ENCODE measurements at places on chromosomes 1 and 21.

DNA sequence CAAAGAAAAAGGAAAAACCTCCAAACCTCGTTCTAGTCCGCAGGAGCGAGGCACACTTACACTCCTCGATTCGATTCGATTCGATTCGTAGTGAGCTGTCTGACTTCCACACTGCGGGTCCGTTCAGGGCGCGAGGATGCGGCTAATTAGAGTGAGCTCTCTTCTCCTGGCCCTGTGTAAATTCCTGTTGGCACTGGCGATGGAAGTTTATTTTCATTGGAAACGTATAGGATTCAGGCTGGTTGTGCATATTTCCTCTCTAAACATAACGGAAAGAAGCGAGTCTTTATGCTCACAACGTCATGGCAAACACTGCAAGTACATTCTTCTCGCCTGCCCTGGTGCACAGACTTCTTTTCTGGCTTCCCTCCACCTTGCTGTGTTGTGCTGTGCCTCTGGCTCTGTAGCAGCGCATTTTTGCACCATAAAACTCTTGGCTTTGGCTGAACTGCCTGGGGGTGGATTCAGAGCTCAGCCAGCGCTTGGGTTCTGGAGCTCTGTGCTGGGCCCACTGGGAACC, 2.7 kb downstream of the HUNK start:
- no peak for DNase-seq

- no peak for DNase-seq
Measured at GRCh38 chr1:64923294-64923718, 43.0 kb downstream of the JAK1 start.

DNA sequence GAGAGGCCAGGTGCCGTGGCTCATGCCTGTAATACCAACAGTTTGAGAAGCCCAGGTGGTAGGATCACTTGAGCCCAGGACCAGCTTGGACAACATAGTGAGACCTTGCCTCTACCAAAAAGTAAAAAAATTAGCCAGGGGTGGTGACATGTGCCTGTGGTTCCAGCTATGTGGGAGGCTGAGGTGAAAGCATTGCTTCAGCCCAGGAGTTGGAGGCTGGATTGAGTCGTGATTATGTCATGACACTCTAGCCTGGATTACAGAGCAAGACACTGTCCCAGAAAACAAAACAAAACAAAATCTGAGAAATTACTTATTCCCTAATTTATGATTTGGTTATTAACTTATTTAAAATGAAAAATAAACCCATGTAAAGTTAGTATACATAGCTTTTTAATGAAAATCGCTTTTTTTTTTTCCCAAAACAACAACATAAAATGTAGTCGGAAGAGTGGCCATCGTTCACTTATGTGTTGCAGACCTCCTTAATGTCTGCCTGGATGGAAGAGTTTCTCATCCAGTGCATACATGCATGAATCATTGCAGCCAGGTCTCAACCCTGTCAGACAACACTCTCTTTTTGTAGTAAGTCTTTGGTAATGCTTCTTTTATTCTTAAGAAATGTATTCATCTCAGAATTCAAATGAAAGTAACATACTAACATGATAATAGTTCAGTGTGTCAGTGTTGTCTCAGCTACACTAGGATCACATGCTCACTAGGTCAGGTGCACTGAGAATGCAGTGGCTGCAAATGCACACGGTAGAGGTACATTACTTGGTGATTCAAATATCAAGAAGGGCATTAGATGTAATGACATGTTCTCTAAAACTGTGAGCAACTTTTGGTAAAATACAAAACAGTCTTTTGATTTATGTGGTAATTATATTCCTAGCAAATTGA, 28.0 kb downstream of the ITSN1 start:
- no peak for DNase-seq

- no peak for DNase-seq
Measured at GRCh38 chr1:194931166-194931565, 1677.1 kb downstream of the KCNT2 start.

GRCh38 chr1:51445351-51446090, 73.5 kb downstream of the EPS15 start:
- DNase-seq: no peak

GRCh38 chr1:220811695-220812094, 25.0 kb downstream of the MTARC1 start:
- DNase-seq: no peak

DNA sequence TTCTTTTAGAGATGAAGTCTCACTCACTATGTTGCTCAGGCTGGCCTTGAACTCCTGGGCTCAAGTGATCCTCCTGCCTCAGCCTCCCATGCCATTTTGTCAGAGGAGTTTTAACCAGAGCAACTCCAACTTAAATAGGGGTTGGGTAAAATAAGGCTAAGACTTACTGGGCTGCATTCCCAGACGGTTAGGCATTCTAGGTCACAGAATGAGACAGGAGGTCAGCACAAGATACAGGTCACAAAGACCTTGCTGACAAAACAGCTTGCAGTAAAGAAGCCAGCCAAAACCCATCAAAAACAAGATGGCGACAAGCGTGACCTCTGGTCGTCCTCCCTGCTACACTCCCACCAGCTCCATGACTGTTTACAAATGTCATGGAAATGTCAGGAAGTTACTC, 5.7 kb upstream of the DNAH14 start:
- no peak for DNase-seq

DNA sequence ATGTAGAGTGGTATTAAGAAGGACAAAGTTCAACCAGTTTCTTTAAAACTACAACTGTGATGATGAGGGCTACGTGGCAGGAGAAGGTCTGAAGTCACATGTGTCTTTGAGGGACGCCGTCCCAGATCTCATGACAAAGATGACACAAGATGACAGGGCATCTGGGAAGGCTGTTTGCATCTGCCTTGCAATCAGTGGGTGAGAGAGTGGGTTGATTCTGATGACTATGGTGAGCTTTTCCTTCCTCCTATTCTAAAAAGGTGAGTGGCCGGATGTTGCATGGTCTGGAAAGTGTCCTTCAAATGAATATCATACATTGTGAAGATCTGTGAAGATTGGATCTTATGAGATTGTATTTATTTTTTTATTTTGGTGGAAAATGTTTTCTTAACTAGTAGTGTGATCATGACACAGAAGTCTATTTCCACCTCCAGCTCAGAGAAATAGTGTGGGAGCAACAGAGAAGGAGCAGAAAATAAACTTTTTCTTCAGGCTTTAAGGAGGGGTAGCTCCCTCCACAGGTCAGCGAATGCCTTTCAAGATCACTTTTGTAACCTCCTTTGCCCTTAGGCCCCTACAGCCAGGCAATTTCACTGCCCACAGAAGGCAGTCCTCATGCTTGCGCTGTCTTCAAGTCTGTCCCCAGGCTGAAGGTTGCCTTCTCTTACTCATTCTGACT, 76.0 kb upstream of the ATF3 start:
- no peak for DNase-seq

GRCh38 chr1:109316506-109316905, 9.7 kb upstream of the MYBPHL start:
- no peak for DNase-seq

DNA sequence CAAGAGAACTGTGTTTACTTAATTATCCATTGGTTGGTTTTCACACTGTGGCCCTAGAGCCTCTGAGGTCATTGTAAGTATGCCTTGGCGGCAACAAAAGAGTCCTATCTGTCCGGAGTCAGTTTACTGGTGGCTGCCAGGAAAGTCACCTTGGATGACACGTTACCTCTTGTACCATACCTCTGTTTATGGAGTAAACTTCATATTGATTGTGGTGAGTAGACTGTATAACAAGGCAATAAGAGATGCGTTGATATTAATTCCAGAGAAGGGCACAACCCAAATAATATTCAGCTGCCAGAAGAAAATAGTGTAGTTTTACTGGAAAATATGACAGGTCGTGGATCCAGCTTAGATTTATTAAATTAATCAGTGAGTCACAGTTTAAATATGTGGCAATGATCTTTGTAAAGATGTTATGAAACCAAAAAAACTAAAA, 20.4 kb upstream of the KIF14 start:
- DNase-seq: no peak

DNA sequence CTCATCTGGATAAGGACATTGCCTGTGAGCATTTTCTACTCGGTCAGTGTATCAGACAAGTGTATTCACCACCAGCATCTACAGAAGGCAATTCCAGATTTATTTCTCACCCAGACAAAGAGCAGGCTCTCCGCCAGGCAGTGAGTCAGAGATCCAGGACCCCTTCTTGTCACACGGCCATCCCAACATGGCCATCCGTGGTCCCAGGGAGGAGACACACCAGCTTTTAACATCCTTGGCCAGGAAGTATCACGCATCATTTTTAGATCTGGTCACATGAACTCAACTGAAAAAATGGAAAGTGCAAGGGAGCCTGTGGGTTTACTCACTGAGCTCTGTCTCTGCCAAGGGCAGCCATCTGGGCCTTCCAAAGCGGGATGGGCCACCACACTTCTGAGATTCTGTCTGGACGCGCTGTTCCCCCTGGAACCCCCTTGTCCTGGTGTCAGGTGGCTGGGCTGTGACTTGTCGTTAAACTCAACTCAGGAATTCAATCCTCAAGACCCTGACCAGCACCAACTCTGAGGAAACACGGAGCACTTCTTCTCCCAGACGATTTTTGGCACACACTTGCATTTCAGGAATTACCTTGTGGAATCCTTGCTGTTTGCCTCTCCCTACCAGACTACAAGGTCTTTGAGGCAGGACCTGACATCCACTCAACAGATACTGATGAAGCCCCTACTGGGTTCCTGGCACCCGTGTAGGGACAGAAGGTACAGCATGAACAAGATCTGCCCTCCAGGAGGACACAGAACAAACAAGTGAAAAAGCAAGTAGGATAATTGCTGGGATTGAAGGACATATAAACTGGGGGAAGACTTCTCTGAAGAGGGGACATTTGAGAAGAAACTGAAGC, 21.6 kb upstream of the CCSAP start:
- no peak for DNase-seq

- no peak for DNase-seq
Measured at GRCh38 chr1:230509281-230509977, 83.3 kb upstream of the PGBD5 start.

DNA sequence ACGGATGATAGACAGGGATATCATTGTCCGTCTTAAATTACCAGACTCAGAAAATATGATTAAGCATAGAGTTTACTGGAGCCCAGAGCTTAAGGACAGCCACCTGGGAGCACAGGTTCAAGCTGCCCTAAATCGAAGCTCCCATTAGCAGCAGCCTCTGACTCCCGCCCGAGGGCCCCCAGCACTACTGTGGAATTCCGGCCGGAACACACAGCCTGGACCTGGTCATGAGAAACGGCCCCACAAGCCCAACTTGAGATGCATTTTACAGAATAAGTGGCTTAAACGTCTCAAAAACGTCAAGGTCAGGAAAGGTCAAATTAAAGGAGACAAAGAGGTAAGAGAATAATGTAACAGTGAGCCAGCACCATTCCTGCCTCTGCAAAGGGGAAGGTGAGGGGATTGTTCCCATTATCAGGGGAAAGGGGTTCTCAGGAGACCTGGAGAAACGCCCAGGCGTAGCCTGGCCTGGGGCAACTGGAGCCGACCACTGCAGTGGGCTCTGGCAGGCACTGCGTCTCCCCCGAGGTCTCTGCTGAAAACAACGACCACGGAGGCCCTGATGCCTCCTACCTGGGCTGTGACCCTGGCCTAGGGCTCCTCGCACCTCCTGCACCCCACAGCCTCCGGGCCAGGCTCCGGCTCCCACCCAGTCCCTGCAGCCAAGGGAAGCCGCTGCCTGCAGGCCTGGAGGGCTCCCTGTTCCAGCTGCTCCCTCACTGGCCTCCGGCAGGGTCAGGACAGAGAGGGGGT, 11.5 kb upstream of the COL6A1 start:
- no peak for DNase-seq

GRCh38 chr1:64650411-64650810, 94.5 kb upstream of the RAVER2 start:
- no peak for DNase-seq

DNA sequence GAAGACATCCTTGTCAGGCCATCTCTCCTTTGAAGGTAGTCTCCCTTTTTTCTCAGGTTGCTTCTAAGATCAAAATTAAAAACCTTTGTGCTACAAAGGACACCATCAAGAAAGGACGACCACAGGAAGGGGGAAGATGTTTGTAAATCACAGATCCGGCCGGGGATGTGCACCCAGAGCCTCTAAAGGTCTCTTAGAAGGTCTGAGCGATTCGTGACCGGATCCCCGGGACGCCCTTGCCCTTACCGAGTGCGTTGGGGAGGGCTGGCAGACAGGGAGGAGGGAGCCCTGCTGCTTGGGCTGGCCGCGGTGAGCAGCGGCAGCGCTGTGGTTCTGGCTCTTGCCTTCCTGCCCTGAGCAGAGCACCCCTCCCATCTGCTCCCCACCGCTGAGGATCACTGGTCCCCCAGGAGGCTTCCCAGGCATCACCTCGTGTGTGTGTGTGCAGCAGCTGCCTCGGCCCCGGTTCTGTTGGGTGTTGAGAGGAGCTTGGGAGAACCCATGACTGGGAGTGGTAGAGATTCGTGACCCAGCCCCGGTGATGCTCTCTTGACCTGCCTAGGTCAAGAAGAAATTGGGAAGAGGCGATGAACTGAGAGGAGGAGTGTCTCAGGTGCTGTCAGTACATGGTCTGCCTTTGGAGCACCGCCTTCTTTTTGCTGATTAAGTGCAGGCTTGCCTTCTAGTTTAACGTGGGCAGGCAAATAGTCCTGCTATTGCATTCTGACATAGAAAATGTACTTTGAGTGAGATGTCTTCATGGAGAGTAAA, 34.5 kb downstream of the AGPAT3 start:
- no peak for DNase-seq

DNA sequence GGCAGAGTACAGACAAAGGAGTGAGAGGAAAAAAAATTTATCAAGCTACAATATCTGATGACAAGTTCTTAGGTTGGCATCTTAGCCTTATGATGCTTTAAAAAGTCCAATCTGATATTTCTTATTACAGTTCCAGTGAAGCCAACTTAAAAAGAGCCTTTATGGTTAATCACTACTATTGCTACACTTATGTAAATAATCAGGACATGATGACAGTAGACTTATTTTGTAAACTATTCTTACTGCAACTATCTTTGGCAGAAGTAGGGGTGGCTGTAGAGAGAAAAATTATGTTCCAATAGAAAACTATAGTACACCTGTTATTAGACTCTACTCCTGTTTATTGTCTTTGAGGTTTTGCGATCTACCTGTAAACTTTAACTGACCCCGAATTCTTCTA, 25.8 kb upstream of the NUF2 start:
- no peak for DNase-seq

DNA sequence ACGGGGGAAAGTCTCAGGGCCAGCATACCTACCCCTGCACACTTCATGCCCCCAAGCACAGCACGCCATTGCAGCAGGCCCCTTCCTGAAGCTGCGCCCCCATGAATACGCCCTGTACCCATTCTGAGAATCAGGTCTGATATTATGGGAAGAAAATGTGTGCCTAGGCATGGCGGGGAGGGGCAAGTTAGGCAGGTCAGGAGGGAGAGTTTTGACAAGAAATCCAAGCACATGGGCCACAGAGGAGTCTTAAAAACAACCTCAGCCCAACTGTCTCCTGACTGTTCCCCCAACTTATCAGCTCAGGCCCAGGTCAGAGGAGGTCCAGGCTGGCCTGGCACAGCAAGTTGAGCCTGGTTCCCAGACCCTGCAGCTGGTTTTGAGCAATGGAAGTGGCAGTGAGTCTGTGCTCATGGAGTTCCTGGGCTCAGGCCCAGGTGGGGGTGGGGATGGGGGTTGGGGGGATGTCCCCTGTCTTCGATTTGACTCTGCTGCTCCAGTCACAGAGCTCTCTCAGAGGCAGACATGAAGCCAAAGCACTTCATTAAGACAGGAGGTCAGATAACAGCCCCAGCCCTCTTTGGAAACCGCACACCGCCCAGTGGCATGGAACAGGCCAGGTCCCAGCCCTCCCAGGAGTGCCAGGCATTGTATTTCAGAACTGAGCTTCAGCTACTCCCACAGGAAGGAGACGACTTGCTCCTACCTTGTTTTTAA, 20.6 kb upstream of the BCAR3 start:
- no peak for DNase-seq
